ENCODE measurements at places on chromosomes 5 and 9. TPM values are rescaled to one million over a fixed set of nuclear protein-coding genes. Genes with fewer than 3 reads are reported as not detected.

- no peak overlapping the region for H3K27ac ChIP-seq
- H3K4me3 ChIP-seq, result peak overlapping the region; percentile 24
- H3K36me3 ChIP-seq, result no peaks in the 10 kb centered on the region
- no peaks in the 10 kb centered on the region for H3K27me3 ChIP-seq
- DNase-seq, result no peak
These were observed 69.3 kb upstream of the DAB2 start for GRCh38 chr5:39494107-39494510.

GRCh38 chr5:33462456-33462855 is 21.7 kb downstream of the TARS1 start:
- DNase-seq, result no peak
- H3K27ac ChIP-seq, result no peak overlapping the region
- no peaks in the 10 kb centered on the region for H3K4me1 ChIP-seq
- H3K36me3 ChIP-seq, result peaks cover 68% of the 10 kb centered on the region

- H3K36me3 ChIP-seq, result no peaks in the 10 kb centered on the region
- DNase-seq, result no peak
- no peaks in the 10 kb centered on the region for H3K27me3 ChIP-seq
- no peak overlapping the region for H3K27ac ChIP-seq
- no peak overlapping the region for H3K4me3 ChIP-seq
These were observed 350.3 kb upstream of the ACTBL2 start for GRCh38 chr5:57832875-57833274.

DNA sequence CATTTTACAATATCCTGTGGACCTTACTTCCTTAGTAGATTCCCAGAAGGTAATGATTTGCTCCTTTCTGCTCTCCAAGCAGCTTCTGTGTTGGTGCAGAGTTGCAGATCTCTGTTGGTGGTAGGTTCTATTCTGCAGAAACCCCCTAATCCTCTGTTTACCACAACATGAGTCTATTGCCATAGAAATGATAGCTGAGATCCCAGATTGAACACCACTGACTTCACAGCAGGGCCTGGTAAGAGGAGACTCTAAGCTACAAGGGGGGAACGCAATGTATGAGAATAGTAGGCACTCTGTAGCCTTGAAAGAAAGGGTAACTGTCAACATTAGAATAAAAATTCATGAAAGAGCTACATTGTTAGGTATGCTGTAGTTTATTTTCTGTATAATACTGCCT is 59.5 kb downstream of the MUSK start:
- H3K27ac ChIP-seq, result no peak overlapping the region
- H3K4me1 ChIP-seq, result peaks cover 4% of the 10 kb centered on the region
- DNase-seq, result no peak
- no peak overlapping the region for H3K4me3 ChIP-seq

DNA sequence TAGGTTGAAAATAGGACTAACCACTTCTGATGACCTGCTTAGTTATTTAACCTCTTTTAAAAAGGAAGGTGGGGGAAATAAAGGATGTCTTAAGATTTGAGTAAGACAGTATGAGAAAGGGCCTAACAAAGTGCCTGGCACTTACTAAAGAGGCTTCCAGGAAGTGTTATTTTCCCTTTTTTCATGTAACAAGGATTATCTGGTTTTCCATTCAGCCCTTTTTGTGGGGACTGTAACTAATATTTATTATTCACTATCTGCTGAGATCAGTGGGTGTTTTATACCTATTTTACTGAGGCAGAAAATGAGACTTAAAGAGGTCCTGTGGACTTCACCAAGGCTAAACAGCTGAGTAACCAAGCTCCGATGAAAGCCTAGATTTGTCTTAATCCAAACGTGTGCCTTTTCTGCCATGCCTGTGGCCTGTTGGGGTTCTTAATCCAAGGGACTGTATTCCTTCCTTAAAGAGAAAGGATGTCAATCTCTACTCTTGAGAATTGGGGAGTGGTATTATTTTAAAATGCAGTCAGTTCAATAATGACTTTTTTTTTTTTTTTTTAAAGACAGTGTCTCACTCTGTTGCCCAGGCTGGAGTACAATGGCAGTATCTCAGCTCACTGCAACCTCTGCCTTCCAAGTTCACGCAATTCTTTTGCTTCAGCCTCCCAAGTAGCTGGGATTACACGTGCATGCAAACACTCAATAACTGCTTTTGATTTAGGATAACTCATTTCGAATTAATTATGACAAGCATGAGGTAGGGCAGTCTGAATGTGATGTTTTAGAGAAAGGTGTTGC is 6.5 kb downstream of the JMY start:
- no peak overlapping the region for H3K27ac ChIP-seq
- no peaks in the 10 kb centered on the region for H3K27me3 ChIP-seq
- no peak overlapping the region for H3K4me3 ChIP-seq
- no peaks in the 10 kb centered on the region for H3K36me3 ChIP-seq

DNA sequence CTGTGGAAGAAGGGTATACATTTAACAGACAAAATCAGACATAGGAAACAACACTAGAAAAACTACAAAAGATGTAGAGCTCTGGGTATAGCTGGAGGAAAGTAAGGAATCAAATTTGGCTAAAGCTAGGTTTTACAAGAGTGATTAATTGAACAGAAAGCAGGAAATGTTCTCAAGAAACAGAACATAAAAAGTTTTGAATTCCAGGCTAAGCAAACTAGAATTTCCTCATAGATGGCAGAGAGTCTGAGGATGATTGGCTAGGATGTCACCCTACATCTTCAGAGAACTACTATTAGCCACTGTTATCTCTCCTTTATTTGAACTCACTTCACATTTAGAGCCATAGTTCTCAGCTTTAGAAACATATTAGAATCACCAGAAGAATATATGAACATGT is 502.1 kb upstream of the PAPPA start:
- H3K4me3 ChIP-seq, result no peak overlapping the region
- DNase-seq, result no peak
- no peaks in the 10 kb centered on the region for H3K27me3 ChIP-seq
- peaks cover 33% of the 10 kb centered on the region for H3K4me1 ChIP-seq
- peak overlapping the region; percentile 88 for H3K27ac ChIP-seq

DNA sequence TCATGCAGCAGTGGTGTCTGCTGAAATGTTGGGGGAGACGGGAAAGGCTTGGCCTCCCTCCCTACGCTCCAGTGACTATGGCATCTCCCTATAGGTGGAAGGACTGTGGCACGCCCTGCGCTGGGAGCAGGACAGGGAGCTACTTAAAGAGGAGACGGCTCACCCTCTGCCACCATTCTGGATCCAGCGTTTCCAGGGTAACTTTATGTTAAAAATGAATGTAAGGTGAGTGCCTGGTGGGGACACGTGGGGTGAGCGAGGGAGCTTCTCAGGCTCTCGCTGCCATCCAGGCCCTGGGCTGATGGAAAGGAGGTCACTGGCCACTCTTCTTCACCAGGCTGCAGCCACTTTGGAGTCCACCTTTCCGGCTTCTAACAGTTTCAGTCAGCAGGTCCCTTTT is 15.7 kb downstream of the PAEP start:
- no peak overlapping the region for H3K4me3 ChIP-seq
- H3K27me3 ChIP-seq, result no peaks in the 10 kb centered on the region
- H3K4me1 ChIP-seq, result no peaks in the 10 kb centered on the region
- H3K27ac ChIP-seq, result no peak overlapping the region
- H3K36me3 ChIP-seq, result no peaks in the 10 kb centered on the region

- H3K27ac ChIP-seq, result no peak overlapping the region
- H3K4me1 ChIP-seq, result no peaks in the 10 kb centered on the region
- no peak overlapping the region for H3K4me3 ChIP-seq
- no peak for DNase-seq
- no peaks in the 10 kb centered on the region for H3K27me3 ChIP-seq
These were observed 353.5 kb upstream of the CDH6 start for GRCh38 chr5:30839956-30840355.

DNA sequence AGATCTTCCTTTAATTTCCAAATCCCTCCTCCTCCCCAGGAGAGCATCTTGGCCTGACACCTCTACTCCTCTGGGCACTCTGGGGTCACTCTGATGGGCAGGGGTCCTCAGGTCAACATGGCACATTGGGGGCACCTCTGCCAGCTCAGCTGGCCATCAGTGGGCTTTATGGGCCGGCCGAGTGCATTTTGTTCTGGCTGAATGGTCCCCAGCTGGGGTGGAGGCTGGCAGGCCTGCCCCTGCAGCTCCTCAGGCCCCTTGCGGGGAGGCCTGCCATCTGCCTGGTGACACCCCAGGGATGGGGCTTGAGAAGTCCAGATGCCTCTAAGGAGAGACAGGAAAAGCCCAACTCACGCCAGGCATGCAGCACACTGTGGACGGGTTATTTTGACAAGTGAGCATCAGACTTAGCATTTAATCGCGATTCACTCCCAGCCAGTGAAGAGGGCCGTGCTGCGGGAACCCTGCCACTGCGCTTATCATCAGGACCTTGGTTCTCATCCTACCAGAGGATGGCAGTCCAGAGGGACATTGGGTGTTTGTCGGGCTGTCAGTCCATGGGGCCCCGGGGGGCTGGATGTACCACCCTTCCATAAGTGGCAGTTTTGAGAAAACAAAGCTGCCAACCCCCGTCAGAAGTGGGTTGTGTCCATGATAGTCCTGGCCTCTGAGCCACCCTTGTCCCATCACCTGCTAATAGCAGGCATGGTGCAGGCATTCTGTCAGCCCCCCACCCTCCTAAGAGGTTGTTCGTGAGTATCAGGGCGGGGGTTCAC is 21.7 kb downstream of the PHF2 start:
- H3K27me3 ChIP-seq, result no peaks in the 10 kb centered on the region
- H3K36me3 ChIP-seq, result no peaks in the 10 kb centered on the region
- H3K4me1 ChIP-seq, result peaks cover 4% of the 10 kb centered on the region
- no peak overlapping the region for H3K27ac ChIP-seq

- H3K27me3 ChIP-seq, result no peaks in the 10 kb centered on the region
- no peaks in the 10 kb centered on the region for H3K36me3 ChIP-seq
- no peak overlapping the region for H3K4me3 ChIP-seq
- H3K27ac ChIP-seq, result no peak overlapping the region
- no peaks in the 10 kb centered on the region for H3K4me1 ChIP-seq
- no peak for DNase-seq
These were observed 4.1 kb downstream of the OBP2B start for GRCh38 chr9:133204993-133205336.

The SUSD3 gene
- total RNA-seq, result 21.4 TPM

The CDKN2B-AS1 gene
- total RNA-seq, result not detected

The B4GALT1 gene
- total RNA-seq, result 86.6 TPM

The EMB gene
- 20.8 TPM for total RNA-seq

The IGFBPL1 gene
- 34.0 TPM for total RNA-seq

The PCDHGB2 gene
- 9.7 TPM for total RNA-seq

The PCDHB6 gene
- 3.8 TPM for total RNA-seq

All from thoracic aorta (tissue), 2 donors.